ENCODE measurements at places on chromosomes 6 and 20.
A peak's percentile ranks its signal among the peaks of the same experiment; 100 is the strongest.

- peak; percentile 33 for DNase-seq
These were observed 25.3 kb downstream of the RBCK1 start for GRCh38 chr20:433300-433975.

DNA sequence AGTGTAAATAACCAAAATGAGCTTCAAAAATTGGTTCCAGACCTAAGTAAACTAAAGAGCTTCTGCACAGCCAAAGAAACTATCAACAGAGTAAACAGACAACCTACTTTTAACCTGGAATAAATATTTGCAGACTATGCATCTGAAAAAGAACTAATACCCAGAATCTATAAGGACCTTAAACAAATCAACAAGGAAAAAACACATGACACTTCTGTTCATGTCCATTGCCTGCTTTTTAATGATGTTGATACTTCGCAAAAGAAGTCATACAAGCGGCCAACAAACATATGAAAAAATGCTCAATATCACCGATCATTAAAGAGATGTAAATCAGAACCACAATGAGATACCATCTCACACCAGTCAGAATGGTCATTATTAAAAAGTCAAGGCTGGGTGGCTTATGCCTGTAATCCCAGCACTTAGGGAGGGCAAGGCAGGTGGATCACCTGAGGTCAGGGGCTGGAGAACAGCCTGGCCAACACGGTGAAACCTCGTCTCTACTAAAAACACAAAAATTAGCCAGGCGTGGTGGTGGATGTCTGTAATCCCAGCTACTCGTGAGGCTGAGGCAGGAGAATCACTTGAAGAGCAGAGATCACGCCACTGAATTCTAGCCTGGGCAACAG, 42.5 kb upstream of the DST start:
- no peak for DNase-seq

DNA sequence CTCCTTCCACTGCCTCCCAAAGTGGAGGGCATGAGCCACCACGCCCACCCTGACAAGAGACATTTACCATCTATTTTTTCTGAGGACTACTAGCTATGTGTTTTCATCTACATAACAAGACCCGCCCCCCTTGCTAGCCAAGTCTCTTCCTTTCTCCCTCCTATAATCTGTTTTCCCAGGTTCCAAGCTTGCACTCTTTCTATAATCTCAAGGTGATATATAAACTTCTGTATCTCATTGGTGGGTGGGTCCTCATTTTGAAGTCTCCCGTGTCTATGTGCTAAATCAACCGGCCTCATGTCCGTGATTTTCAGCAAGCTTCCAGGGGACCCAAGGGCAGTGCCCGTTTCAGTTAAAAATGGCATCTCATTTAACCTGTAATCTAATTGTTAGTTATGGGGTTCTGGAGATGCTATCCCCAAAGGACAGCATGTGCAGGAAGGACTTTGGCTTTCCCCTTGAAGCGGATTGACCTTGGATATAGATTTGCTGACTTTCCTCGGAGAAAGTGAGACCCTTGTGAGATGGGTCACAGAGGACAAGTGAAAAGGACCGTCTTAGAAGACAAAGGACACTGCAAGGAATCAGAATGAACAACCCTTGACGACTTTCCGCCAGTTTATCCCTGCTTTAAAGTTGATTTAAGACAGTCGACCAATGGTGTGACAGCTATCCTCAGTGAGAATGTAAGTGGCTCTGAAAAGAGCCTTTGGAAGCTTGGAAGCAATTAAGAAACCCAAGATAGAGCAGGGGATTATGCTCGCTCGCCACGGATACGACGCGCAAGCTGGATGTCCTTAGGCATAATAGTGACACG, 22.4 kb downstream of the OR2B2 start:
- DNase-seq: no peak

DNA sequence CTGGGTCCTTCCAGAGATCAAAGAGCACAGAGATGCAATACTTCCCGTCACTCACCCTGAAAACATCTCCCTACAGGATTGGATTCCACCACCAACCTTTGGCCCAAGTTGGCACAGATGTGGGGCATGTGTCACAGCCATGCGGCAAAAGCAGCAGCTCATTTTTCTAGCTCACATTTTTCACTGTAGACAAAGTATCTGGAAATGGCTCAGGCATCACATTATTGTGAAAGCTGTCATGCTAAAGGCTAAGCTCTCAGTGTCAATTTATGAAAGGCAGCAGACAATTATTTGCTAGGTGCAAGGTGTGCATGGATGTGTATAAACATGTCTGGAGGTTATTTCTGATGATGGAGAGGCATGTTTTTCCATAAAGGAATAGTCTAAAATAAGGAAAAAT, 248.8 kb upstream of the PRND start:
- no peak for DNase-seq

DNA sequence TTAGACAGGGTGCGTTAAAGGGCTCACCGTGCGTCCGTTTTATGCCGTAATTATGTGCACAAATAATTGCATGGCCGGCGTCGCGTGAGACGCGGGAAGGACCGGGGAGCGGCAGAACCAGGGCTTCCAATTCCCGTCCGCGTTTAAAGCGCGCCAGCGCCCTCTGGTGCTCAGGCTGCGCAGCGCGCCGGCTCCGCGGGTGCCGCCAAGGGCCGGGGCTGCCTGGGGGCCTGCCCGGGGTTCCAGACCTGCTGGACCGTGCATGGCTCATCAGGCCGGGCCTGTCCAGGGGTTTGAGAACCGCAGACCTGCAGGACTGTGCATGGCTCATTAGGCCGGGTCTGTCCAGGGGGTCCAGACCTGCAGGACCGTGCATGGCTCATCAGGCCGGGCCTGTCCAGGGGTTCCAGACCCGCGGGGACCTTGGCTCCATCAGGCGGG, 369.0 kb downstream of the THBS2 start:
- peak; percentile 67 for DNase-seq

- DNase-seq: no peak
These were observed 2.4 kb downstream of the EDEM2 start for GRCh38 chr20:35144694-35145093.

DNA sequence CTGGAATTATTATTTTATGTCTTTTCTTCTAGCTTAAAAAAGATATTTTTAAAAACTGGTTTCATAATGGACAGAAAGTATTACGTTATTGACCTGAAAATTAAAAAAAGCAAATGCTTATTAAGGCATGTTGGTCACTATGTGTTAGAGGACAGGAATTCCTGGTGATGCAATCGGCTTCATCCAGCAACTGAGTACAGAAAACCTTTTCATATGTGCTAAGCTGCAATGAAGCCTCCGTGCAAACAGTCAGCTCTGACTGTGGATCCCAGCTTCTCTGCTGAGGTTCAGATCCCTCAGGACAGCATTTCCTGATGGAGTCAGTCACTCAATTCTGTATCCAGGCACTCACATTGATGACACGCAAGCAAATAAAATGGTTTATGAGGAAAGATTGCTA, 22.7 kb upstream of the BMP2 start:
- DNase-seq: no peak

GRCh38 chr6:87745966-87746721, 44.1 kb upstream of the AKIRIN2 start:
- DNase-seq: no peak

DNA sequence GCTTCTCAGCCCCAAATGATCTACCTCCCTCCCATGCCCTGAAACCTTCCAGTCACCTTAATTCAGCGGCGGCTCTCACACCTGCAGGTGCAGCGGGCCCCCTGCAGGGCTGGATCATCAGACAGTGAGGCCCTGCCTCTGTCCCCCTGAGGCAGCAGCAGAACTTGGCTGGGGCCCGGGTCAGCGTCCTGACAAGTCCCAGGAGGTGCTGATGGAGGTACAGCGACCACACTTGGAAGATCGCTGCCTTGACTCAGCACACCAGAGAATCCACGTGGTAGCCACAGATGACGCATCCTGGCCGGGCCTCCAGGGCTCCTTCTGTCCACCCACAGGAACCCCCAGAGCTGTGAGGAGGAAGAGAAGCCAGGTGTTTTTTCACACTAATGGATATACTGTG, 116.4 kb upstream of the THBS2 start:
- DNase-seq: no peak

DNA sequence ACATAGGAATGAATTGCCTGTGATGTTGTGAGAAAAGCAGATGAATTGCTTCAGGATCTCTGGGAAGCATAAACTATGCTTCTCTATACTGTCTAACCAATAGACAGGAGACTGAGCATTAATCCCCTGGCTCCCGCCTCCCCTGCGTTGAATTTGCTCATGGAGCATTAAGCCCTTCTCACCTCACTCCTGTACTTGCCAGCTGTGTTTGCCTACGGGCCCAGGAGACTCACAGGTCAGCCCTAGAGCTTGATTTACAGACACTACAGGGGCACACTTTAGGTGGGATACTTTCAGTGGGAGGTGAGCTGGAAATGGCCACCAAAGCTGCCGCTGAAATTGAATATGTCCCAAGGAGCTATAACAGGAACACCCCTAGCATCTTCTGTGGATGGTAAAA, 418.7 kb downstream of the CBLN4 start:
- no peak for DNase-seq

DNA sequence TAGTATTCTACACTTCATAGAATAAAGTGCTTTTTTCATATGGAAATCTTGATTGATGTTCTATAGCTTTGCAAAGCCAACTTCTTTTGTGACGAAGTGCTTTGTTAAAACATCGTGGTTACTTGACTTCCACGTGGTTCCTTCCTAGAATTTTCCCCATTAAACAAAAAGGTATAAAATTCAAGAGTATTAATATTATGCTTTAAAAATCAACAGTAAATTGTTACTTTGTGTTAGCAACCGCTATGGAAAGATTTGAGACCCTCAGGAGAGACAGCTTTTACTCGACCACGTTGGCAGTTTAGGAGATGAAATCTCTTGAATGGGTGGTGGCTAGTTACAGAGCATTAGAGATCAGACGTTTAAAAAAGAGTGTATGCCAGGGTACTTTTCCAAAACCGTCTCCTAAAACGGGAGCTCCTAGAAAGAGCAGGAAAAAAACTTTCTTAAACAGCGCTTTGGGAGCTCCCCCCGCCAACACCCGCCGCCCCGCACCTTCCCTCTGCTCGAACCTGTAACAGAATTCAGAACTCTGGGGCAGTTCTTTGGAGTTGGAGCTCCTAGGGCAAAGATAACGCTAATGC, 920 bp downstream of the GJA1 start:
- DNase-seq: no peak

DNA sequence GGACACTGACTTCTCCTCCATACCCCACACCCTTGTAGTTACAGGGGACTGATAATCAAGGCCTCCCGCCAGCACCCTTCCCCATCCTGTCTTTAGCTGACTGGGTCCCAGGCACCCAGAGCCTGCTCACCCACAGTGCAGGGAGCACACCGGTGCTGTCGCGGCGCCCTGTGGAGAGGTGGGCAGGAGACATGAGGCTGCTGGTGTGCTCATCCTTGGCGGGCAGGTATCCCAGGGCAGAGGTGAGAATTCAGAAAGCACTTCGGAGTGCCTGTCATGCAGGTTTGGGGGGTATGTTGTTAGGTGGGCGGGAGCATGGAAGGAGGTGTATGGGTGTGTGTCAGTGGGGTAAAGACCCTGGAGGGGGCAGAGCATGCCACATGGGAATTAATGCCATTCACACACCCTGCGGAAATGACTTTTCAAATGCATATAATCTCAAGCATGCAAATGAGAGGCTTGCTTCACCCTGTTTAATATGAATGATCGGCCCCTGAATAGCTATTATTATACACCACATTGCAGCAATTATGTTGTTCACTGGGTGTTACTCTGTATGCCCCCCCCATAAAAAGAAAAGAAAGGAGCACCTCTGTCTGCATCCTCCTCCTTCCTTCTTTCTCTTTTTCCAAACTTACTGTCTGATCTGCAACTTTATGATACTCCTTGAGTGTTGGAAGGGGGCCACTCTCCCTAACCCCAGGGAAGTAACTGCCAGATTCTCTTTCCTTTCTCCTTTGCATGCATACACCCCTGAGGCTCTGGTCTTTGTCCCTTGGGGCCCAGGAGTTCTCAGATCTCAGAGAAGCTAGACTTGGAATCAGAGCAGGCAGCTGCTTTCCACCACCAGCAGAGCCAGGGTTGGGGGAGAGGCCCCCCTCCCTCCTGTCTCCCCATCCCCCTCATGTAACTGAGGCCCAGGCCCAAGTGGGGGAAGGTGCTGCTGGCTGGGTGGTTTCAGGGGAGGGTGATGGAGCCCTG, 16.0 kb downstream of the FOXP4 start:
- DNase-seq: no peak

GRCh38 chr6:109762769-109763441, 71.8 kb downstream of the FIG4 start:
- DNase-seq: no peak

DNA sequence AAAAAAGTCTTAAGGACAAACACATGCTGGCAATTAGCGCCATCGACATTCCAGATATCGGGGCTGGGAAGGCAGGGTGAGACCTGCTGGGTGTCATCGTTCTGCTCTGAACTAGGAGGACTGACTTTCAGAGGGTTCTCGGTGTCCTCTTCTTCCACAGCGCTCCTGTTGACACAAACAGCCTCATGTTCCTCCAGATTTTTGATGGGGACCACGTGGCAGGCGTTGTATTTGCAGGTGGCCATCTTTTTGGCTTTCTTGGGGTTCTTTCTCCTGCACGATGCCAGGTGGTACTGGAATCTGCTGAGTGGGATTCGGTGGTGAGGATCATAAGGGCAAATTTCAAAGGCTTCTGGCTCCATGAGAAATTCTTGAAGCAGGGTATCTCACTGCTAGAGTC, 469 bp downstream of the GTSF1L start:
- no peak for DNase-seq

DNA sequence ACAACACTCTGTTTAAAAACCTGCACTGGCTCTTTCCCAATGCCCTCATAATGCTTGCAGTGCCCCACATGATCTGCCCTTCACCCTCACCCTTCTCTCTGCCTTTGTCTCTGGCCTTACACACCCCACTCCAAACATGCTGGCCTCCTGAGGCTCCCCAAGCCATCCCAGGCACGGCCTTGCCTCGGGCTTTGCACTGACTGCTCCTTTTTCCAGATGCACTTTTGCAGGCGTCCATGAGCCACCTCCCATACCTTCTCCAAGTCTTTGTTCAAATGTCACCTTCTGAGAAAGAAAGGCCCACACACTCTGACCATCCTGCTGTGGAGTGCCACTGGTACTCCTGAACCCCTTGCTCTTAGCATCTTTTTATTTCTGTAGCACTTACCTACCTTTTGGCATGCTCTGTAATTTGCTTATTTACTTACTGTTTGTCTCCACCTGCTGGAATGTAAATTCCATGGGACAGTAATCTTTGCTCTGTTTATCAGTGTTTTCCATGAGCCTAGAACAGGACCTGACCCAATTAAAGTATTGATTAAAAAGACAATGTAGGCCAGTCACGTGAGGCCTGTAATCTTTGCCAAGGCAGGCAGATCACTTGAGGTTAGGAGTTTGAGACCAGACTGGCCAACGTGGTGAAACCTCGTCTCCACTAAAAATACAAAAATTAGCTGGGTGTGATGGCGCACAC, 30.7 kb downstream of the GFRA4 start:
- no peak for DNase-seq

GRCh38 chr6:14252271-14252850, 134.8 kb downstream of the CD83 start:
- DNase-seq: no peak
